Calu3 (cell line): ENCODE measurements at places on chromosomes 16 and 17. TPM values are rescaled to one million over a fixed set of nuclear protein-coding genes. Genes with fewer than 3 reads are reported as not detected.

GRCh38 chr17:28946239-28946638 lies 5.1 kb downstream of the PHF12 start:
- no peaks in the 10 kb centered on the region for H3K27me3 ChIP-seq
- no peak for DNase-seq
- peaks cover 37% of the 10 kb centered on the region for H3K36me3 ChIP-seq
- H3K4me1 ChIP-seq = no peaks in the 10 kb centered on the region
- no peak overlapping the region for H3K27ac ChIP-seq

DNA sequence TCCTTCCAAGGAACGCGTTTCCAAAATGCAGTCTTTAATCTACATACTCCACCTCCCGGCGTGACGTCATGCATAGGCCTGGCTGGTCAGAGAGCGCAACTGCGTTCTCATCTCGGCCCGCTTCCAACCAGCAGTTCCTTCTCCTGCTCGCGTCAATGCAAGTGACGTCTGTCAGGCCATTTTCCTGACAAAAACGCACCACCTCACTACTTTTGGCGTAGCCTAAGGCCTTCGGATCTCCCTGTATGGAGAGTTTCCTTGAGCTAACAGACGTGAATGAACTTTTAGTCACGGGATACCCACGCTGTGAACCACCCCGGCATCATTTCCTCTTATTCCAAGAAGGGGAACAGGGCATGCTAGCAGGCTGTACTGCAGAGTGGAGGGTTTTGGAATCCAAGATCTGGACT lies 25.0 kb downstream of the TEX14 start:
- no peak for DNase-seq
- H3K36me3 ChIP-seq = peaks cover 4% of the 10 kb centered on the region
- H3K4me1 ChIP-seq = peaks cover 15% of the 10 kb centered on the region
- H3K27ac ChIP-seq = no peak overlapping the region
- no peaks in the 10 kb centered on the region for H3K27me3 ChIP-seq

DNA sequence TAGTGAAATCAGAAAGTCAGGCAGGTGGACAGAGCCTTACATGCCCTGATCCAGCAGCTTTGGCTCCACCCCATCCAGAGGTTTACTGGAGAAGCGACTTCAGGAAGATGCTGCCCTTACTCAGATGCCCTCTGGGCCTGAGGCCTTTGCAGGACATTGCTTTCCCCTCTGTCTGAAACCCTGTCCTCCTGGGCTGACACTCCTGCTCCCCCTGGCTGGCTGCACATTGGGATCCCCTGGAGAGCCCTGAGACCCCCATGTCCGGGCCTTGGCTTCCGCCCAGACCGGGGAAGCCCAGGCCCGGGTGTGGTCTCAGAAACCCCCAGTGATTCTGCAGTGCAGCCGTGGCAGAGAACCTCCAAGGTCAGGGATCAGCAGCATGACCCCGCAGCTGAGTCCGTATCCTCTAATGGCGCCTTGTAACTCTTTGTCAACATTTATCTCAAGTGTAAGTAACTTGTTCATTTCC lies 36.6 kb downstream of the BCO1 start:
- H3K27ac ChIP-seq = no peak overlapping the region
- H3K36me3 ChIP-seq = no peaks in the 10 kb centered on the region
- peaks cover 14% of the 10 kb centered on the region for H3K4me1 ChIP-seq

- peak overlapping the region; percentile 26 for H3K4me3 ChIP-seq
- H3K27me3 ChIP-seq = no peaks in the 10 kb centered on the region
Measured at GRCh38 chr17:9239246-9239792, 218.0 kb downstream of the NTN1 start.

- peaks cover 76% of the 10 kb centered on the region for H3K27me3 ChIP-seq
- peaks cover 15% of the 10 kb centered on the region for H3K4me1 ChIP-seq
- DNase-seq = peak; percentile 29
- no peak overlapping the region for H3K27ac ChIP-seq
- H3K4me3 ChIP-seq = no peak overlapping the region
Measured at GRCh38 chr17:50262001-50262794, 12.1 kb upstream of the TMEM92 start.

- H3K4me1 ChIP-seq = no peaks in the 10 kb centered on the region
- no peaks in the 10 kb centered on the region for H3K27me3 ChIP-seq
- H3K27ac ChIP-seq = no peak overlapping the region
- DNase-seq = no peak
Measured at GRCh38 chr16:28110074-28110473, 46.6 kb upstream of the GSG1L start.

GRCh38 chr17:30104575-30105339 lies 11.9 kb upstream of the NSRP1 start:
- H3K27me3 ChIP-seq = no peaks in the 10 kb centered on the region
- H3K4me3 ChIP-seq = peak overlapping the region; percentile 70
- DNase-seq = peak; percentile 72
- H3K27ac ChIP-seq = no peak overlapping the region

The CHD9 gene
- total RNA-seq = 61.8 and 69.5 TPM in 2 replicates

DNA sequence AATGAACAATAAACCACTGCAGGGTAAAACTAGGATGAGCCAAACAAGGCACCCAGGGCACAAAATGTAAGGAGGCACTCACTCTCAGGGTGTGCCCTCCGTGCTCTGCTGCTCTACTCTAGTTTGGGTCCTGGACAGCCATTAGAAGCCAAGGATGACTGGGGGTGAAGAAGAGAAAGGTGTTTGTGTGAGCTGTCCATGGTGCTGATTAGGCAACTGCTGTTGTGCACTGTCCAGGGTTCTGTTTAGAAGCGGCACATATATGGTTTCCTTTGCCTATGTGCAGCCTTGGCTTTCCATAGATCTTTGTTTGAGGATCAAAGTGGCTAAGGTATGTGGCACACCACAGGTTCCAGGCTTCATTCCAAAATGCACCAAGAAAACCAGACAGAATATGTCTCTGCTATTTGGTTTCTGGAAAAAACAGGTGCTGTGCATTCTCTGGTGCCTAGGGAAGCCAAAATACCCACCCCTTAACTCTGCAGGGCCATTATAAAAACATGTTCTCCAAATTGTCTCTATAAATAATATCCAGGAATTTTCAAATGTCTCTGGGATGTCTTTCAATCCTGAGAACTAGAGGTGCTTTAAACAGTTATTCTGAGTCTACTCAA lies 123.5 kb downstream of the CBLN1 start:
- H3K27ac ChIP-seq = no peak overlapping the region
- DNase-seq = peak; percentile 5
- H3K36me3 ChIP-seq = no peaks in the 10 kb centered on the region
- no peaks in the 10 kb centered on the region for H3K4me1 ChIP-seq
- no peak overlapping the region for H3K4me3 ChIP-seq

DNA sequence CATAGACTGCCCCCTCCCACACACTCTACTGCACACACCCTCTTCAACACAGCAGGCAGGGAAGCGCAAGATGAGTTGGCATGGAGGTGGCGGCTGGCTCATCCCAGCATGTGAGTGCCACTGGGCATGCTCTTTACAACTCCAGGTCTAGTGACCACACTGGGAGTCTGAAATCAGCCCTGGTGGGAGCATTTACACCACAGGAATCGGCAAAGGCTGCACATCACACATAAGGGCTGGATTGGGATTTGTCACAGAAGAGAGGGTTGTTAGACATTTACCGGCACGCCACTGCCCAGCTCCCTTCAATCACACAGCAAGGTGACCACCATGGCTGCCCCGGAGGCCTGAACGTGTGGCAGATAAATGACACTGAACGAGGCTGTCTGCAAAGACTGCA lies 49.4 kb downstream of the ENGASE start:
- H3K36me3 ChIP-seq = no peaks in the 10 kb centered on the region
- H3K27me3 ChIP-seq = no peaks in the 10 kb centered on the region
- no peak overlapping the region for H3K27ac ChIP-seq
- no peak for DNase-seq

- H3K4me3 ChIP-seq = no peak overlapping the region
- H3K4me1 ChIP-seq = peaks cover 38% of the 10 kb centered on the region
- H3K27me3 ChIP-seq = no peaks in the 10 kb centered on the region
- H3K27ac ChIP-seq = peak overlapping the region; percentile 31
Measured at GRCh38 chr16:28193530-28194423, 18.0 kb downstream of the XPO6 start.

- H3K36me3 ChIP-seq = no peaks in the 10 kb centered on the region
- no peaks in the 10 kb centered on the region for H3K4me1 ChIP-seq
- H3K27ac ChIP-seq = no peak overlapping the region
- no peak for DNase-seq
Measured at GRCh38 chr16:47956916-47957315, 198.9 kb downstream of the ABCC12 start.

DNA sequence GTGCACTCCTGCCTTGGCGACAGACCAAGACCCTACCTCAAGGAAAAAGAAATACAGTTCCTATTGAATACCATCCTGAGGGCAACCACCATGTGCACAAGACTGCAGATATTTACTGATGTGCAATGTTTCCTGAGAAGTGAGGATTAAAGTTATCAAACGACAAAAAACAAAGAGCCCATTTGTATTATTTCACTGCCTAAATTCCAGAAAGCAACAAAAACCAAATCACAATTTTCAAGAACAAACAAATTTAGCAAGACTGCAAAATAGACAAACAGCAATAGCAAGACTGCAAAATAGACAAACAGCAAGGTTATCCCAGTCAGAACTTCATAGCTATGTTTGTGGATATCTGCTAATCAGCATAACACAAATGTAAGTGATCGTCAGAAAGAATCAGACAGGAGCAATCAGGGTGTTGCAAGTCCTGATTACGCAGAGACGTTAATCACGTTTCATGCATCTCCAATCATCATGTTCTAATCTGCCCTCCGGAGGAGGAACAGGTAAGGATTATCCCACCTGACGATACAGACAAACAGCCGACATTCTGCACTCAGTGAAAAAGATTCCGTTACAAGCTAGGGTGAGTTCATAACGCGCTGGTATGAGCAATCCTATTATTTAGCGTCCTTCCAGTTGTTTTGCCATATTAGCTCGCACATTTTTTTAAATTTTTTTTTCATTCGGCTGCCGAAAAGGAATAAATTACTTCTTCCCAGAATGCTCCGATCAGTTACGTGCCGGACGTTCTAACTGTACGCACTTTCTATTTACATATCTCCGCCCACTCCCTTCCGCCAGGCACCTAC lies 2.9 kb downstream of the TMEM107 start:
- DNase-seq = peak; percentile 58
- peak overlapping the region; percentile 100 for H3K27ac ChIP-seq
- H3K27me3 ChIP-seq = no peaks in the 10 kb centered on the region

GRCh38 chr16:57123974-57124674 lies 31.7 kb downstream of the CPNE2 start:
- H3K36me3 ChIP-seq = no peaks in the 10 kb centered on the region
- H3K27ac ChIP-seq = no peak overlapping the region
- no peaks in the 10 kb centered on the region for H3K4me1 ChIP-seq
- no peak overlapping the region for H3K4me3 ChIP-seq
- no peaks in the 10 kb centered on the region for H3K27me3 ChIP-seq

DNA sequence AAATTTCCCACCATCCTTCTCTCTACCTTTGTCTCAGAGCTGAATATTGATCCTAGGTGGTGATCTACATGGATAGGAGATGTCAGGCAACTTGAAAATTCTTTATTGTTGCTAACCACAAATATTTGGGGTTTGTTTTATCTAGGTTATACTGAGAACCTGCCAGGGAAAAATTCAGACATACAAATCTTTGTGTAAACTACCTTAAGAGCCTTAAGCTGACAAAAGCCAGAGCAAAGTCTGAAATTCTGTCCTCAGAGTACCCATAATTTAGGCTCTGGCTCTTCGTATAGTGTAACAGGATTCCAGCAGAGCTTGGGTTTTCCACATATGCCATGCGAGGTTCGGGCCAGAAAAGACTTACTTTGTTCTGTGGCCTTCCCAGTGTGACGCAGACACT lies 406.7 kb upstream of the MAF start:
- peaks cover 17% of the 10 kb centered on the region for H3K27me3 ChIP-seq
- DNase-seq = no peak
- peaks cover 9% of the 10 kb centered on the region for H3K4me1 ChIP-seq
- H3K4me3 ChIP-seq = no peak overlapping the region
- H3K36me3 ChIP-seq = no peaks in the 10 kb centered on the region

DNA sequence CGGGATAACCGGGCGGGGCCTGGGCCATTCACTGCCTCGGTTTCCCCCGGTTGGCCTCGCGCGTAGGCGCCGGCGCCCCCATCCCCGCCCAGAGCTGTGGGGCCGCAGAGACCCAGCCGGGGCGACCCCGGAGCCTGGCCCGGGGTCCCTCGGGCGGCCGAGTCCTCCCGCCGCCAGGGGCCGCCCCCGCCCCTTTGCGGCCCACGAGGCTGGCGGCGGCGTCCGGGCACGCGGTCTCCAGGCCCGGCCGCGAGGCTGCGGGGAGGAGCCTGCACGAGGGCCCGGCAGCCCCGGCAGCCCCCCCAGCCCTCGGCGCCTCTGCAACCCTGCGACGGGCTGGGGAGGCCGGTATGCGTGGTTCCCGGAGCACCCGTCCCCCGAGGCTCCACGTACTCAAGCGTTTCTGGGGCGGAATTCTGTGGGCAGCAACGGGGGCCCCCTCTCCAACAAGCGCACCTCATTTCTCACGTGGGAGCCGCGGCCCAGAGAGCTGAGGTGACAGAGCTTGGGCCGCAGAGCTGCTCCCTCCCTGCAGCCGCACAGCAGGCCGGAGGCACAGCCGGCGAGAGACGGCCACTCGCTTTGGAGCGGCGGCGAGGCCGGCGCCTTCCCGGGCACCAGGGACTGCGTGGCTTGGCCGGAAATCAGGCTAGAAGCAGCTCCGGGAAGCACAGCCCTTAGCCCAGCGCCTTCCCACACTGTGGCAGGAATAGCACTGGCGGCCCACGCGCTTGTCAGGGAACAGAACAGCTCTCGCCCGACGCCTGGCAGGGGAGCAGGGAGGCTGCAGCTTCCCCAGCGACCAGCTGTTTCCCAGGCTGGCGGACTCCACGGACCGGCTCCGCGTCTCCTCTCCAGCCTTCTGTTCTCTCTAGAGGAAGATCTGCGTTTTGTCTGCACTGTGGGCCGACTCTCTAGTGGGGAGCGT lies 867 bp upstream of the LIMD2 start:
- no peak overlapping the region for H3K27ac ChIP-seq
- no peak overlapping the region for H3K4me3 ChIP-seq
- no peaks in the 10 kb centered on the region for H3K4me1 ChIP-seq
- DNase-seq = no peak
- H3K27me3 ChIP-seq = no peaks in the 10 kb centered on the region

GRCh38 chr16:2915196-2915929 lies 3.6 kb downstream of the FLYWCH1 start:
- H3K4me1 ChIP-seq = peaks cover 14% of the 10 kb centered on the region
- H3K4me3 ChIP-seq = no peak overlapping the region
- no peak for DNase-seq
- peaks cover under 1% of the 10 kb centered on the region for H3K27me3 ChIP-seq
- H3K36me3 ChIP-seq = peaks cover 48% of the 10 kb centered on the region

DNA sequence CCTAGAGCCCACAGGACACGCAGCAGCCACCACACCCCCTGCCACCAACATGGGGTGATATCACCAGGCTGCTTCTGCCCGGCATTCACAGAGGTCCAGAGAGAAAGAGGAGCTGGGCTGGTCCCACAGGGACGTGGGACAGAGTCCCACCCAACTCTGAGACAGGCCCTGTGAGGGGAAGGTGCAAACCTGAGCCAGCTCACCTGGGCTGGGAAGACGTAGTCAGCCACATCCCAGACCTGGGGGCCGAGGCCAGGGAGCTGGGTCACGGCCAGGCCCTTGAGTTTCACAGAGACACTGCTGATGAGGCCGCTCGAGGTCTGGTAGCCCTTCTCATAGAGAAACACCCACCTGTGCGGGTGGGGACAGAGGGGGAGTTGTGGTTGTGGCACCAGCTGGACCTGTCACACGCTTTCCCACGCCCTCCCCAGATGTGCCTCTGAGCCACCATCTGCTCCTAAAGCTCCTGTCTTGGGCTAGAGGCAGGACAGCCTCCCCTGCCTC lies 11.2 kb downstream of the P2RX1 start:
- H3K27ac ChIP-seq = no peak overlapping the region
- peaks cover 13% of the 10 kb centered on the region for H3K27me3 ChIP-seq
- no peak overlapping the region for H3K4me3 ChIP-seq
- no peaks in the 10 kb centered on the region for H3K4me1 ChIP-seq
- DNase-seq = no peak
- H3K36me3 ChIP-seq = no peaks in the 10 kb centered on the region

The NKD1 gene
- total RNA-seq = 0.20 and 0.31 TPM in 2 replicates
